ENCODE measurements at places on chromosomes 4 and X.
A peak's percentile ranks its signal among the peaks of the same experiment; 100 is the strongest.

- DNase-seq, result no peak
Observed at GRCh38 chr4:73181231-73181630, 77.4 kb downstream of the ANKRD17 start.

GRCh38 chr4:55617587-55618197 lies 18.4 kb downstream of the NMU start:
- no peak for DNase-seq

- peak; percentile 40 for DNase-seq
Observed at GRCh38 chr4:78057600-78058550, 752 bp downstream of the FRAS1 start.

DNA sequence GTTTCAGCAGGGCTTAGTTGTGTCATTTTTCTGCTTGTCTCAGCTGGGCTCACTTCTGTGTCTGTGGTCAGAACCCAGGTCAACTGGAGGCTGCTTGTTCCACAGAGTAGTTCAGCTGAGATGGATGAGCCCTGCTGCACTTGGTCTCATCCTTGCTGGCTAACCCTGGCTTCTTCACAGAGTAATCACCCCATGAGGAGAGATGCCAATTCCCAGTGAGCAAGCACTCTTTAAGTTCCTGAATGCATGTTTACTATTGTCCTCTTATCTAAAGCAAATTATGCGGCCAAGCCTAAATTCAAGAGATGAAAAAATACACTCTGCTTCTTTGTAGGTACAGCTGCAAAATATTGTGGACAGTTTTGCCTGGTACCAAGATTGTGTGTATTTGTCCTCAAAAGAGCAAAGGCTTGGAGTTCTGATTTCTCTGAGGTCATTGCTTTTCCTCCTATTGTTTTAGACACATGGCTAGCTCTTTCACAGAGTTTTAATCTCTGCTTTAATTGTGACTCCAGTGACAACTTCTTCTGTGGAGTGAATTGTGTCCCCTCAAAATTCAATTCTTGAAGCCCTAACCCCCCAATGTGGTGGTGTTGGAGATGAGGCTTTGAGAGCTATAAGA lies 236.6 kb upstream of the ANKRD50 start:
- no peak for DNase-seq

DNA sequence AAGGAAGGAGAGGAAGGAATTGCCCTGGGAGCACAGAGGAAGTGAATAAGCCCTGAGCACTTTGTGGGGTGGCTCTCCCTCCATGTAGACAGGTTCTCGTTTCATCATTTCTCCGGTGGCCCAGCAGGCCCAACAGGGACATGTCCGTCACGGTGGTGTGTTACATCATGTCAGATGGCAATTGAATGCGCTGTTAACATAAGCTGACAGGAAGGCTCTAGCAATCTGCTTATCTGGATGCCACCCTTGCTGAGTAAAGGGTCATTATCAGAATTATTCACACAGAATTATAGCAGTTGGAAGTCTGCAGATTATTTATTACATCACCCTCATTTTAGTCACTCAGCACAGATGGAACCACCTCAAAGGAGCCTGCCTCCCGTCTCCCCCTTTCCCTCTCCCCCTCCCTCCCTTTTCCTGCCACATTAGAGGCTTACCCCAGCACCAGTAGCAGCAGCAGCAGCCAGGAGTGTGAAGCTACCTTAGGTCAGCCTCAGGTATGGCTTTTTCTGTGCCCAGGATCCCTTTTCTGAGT lies 124.3 kb upstream of the TRIM2 start:
- no peak for DNase-seq
